ENCODE measurements at places on chromosomes 1 and 21.

GRCh38 chr1:27471477-27471876, 18.5 kb downstream of the WASF2 start:
- no peak for DNase-seq

- DNase-seq, result no peak
These were observed 1.9 kb upstream of the ERRFI1 start for GRCh38 chr1:8027748-8028570.

DNA sequence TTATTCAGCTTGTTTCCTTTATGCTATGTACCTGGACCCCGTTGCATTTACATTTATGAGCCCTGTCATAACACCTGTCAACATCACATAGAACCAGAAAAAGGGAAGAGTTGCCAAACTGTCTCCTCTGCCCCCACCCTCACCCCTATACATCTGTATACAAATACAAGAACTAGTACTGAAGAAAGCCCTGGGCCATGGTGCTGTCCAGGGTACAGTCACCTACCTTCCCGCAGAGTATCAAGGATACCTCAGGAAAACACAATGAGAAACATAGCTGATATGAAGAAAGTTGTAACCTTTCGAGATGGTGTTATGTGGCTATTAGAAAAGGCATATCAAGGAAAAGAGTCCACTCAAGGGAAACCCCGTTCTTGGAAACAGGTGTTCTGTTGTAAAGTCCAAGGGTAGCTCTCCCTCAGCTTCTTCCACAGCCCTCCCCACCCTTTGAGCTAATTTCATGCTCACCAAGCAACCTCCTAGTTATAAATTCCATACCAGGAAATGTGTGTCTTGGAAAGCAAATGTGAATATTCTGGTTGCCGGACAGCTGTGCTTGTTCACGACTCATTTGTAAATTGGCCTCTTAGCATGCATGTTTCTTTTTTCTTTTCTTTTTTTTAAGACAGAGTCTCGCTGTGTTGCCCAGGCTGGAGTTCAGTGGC, 16.7 kb upstream of the AVPR1B start:
- no peak for DNase-seq

GRCh38 chr1:39103328-39104157, 77.4 kb downstream of the NDUFS5 start:
- no peak for DNase-seq

DNA sequence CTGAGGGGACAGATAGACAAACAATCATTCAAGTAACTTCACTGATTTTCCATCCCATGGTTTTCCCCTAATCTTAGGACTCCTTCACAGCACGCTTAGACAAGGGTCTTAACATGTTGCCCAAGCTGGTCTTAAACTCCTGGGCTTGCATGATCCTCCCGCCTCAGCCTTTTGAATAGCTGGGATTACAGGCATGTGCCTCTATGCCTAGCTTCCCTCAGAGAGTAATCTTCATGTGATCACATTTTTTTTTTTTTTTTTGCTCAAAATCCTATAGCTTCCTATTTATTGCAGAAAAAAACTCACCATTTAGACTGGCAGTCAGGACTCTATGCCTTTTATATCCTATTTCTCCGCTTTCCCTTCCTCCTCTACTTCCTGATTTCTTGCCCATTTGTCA, 90.4 kb upstream of the DPH5 start:
- no peak for DNase-seq

DNA sequence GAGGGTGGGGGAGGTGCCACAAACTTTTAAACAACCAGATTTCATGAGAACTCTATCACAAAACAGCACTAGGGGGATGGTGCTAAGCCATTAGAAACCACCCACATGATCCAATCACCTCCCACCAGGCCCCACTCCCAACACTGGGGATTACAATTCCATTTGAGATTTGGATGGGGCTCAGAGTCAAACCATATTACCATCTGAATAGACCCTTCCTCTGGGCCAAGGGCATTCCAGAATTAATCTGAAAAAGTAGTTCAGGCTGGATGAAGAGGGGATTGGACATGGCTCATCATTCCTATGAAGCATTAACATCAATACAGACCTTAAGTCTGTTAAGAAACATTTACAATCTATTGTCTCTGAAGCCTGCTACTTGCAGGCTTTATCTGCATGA, 149.9 kb upstream of the DNAH14 start:
- DNase-seq, result no peak

DNA sequence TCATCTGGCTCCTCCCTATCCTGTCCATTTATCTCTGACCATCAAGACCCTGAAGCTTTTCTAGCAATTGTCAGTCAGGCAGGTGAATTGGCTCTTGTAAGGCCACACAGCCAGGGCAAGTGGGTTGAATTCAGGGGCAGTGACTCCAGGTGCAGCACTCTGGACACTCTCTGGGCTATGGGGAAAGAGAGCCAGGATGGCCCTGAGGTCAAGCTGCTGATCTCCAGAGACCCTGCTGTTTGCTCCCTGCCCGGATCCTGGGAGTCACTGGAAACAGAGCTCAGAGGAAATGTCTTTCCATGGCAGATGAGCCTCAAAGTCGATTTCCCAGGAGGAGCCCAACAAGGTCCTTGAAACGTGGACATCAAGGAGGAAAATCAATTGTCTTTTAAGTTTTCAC, 184.4 kb downstream of the C1orf94 start:
- DNase-seq, result no peak

- no peak for DNase-seq
These were observed 87.0 kb upstream of the ATP1B1 start for GRCh38 chr1:169019419-169020058.

- DNase-seq, result no peak
These were observed 21.9 kb downstream of the DLGAP3 start for GRCh38 chr1:34907487-34908090.

DNA sequence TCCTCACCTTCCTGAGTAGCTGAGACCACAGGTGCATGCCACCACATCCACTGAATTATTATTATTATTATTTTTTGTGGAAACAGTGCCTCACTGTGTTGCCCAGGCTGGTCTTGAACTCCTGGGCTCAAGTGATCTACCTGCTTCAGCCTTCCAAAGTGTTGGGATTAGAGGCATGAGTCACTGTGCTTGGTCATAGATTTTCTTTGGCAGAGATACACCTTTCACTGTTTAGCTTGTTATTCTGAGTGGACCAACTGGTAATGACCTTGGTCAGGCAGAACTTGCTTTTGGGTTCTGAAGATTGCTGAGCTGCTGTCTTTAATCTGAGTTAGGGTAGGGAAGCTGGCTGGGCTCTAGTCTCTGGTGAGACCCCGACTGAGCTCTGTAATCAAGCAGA, 66.8 kb downstream of the DNAH14 start:
- no peak for DNase-seq

- DNase-seq, result no peak
These were observed 6.9 kb downstream of the TRAPPC10 start for GRCh38 chr21:44018813-44019567.

DNA sequence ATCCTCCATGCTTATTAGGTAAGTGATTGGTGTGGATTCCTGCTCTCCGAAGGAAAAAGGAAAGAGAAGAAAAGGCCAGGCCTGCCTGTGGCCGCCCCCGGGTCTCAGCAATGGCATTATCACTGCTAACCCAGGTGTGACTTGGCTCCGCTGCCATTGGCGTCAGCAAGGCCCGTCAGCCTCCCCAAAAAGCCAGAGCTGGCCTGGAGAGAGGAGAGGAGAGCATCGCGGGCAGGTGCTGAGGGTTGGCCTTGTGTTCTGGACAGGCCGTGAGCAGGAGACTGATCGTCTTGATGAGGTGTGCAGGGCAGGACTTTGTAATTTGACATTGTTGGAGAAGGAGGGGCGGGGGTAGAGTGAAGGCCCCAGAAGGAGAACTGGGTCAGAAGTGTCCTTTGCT, 186.4 kb downstream of the CAMTA1 start:
- DNase-seq, result no peak

DNA sequence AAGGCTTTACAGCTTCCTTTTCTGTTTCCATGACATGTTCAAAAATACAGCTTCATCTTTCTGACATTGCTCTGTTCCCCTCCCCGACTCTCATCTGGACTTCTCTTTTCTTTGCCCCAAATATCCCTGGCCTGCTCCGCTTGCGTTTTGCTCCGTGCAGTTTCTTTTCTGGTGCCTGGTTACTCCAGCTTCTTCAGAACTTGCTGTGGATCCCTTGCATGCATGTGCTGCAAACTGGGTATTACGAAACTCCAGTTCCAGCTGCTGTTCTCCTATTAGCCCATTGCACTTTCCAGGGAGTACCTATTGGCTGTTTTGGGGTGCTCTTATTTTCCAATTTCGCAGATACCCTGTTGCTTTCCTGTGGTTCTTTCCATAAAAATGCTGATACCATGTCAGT, 9.9 kb upstream of the NDC1 start:
- DNase-seq, result no peak

- peak; percentile 93 for DNase-seq
These were observed 8.7 kb upstream of the MDM4 start for GRCh38 chr1:204507317-204508105.

GRCh38 chr1:193113258-193113991, 8.2 kb upstream of the GLRX2 start:
- no peak for DNase-seq

GRCh38 chr1:59701376-59701775, 113.4 kb upstream of the HOOK1 start:
- DNase-seq, result no peak
